ENCODE measurements at places on chromosomes 5 and 9. TPM values are rescaled to one million over a fixed set of nuclear protein-coding genes. Genes with fewer than 3 reads are reported as not detected.

GRCh38 chr5:43619380-43619779, 16.4 kb downstream of the NNT start:
- no peak overlapping the region for H3K27ac ChIP-seq
- peaks cover 91% of the 10 kb centered on the region for H3K36me3 ChIP-seq
- no peaks in the 10 kb centered on the region for H3K27me3 ChIP-seq
- peaks cover 32% of the 10 kb centered on the region for H3K4me1 ChIP-seq
- no peak overlapping the region for H3K4me3 ChIP-seq
- no peak for DNase-seq

GRCh38 chr9:117734523-117735314, 30.5 kb downstream of the TLR4 start:
- H3K27me3 ChIP-seq, result no peaks in the 10 kb centered on the region
- H3K36me3 ChIP-seq, result no peaks in the 10 kb centered on the region
- no peak for DNase-seq

- no peak for DNase-seq
- H3K27me3 ChIP-seq, result no peaks in the 10 kb centered on the region
- no peak overlapping the region for H3K27ac ChIP-seq
Measured at GRCh38 chr9:133485531-133486260, 6.8 kb upstream of the SLC2A6 start.

- no peak overlapping the region for H3K27ac ChIP-seq
- no peaks in the 10 kb centered on the region for H3K4me1 ChIP-seq
- no peak for DNase-seq
- H3K4me3 ChIP-seq, result no peak overlapping the region
- H3K36me3 ChIP-seq, result no peaks in the 10 kb centered on the region
Measured at GRCh38 chr5:1703352-1704050, 96.1 kb downstream of the MRPL36 start.

PHF24 gene
- 0.07 TPM for polyA plus RNA-seq

SPAAR gene
- polyA plus RNA-seq, result 20.8 TPM
